ENCODE measurements at places on chromosomes 4 and X.

GRCh38 chr4:92263010-92263409 is 40.8 kb upstream of the GRID2 start:
- DNase-seq: no peak

DNA sequence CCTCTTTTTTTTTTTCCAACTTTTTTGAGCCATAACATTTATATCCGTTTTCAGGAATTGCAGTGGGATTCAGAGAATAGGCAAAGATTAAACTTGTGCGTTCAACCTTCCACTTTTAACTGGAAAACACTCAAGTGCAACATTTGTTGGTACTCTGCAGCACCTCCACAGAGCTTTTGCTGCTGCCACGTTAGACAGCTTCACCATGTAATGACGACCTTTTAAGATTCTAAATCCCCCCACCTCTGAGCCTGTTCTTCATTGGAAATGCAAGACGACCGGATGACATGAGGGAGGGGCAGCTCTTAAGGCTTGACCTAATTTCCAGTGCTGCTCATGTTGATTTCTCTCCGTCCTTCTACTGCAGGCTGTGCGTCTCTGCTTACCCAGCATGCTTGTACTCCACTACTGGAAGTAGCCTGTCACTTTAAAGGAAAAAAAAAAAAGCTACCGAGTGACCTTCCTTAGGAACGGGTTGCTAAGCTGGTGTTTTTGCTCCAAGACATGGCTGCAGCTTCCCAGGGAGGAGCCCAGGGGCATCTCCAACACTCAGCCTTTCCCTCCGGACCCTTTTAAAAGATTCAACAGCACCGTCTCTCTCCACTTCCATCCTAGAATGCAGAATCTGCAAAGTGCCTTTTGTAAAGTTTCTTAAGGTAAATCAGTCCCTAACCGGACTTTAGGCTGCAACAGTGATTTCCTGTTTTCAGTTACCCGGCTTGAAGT is at the start of gene CC2D2A:
Gene CC2D2A (plus strand): TSS at position 481 of the 726 bp plus-strand sequence. CDS start 6,051 bp downstream, outside the sequence.
- peak; percentile 61 for DNase-seq

DNA sequence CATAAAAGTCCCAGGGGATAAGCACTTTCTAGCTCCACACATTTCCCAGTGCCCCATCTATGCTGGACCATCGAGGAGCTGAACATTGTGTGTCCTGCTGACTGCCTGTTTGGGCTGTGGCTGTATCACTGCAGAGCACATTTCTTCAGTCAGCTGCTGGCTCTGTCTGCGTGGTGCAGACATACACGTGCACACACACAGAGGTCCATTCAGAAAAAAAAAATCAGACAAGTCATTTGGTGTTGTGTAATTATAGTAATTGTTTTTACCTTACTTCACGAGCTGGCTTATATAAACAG is 1.1 kb upstream of the PDLIM3 start:
- DNase-seq: no peak

DNA sequence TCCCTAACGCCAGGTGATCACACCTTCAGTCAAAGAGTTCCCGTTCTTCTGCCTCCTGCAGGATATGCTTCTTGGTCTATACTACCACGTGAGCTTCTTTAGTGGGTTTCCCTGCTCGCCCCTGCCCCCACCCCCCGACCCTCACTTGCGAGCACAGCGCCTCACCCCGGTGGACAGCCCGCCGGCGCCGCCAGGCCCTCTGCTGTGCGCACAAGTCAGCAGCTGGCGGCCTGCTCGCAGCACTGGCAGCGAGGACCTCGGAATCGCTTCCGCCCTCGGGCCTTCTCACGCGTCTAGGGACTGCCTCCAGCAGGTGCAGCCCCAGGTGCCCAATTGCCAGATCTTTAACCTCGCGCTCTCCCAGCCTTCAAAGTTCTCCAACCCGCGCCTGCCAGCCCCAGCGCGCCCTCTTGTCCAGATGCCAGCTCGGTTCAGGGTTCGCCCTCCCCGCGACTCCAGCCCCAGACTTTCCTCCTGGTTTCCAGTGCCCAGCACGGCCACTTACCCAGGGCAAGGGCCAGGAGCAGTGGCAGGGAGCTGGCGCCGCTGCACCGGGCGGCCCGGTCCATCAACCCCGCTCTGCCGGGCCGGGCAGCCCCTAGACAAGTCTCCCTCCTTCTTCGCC is 454 bp downstream of the BTC start:
- peak; percentile 35 for DNase-seq

DNA sequence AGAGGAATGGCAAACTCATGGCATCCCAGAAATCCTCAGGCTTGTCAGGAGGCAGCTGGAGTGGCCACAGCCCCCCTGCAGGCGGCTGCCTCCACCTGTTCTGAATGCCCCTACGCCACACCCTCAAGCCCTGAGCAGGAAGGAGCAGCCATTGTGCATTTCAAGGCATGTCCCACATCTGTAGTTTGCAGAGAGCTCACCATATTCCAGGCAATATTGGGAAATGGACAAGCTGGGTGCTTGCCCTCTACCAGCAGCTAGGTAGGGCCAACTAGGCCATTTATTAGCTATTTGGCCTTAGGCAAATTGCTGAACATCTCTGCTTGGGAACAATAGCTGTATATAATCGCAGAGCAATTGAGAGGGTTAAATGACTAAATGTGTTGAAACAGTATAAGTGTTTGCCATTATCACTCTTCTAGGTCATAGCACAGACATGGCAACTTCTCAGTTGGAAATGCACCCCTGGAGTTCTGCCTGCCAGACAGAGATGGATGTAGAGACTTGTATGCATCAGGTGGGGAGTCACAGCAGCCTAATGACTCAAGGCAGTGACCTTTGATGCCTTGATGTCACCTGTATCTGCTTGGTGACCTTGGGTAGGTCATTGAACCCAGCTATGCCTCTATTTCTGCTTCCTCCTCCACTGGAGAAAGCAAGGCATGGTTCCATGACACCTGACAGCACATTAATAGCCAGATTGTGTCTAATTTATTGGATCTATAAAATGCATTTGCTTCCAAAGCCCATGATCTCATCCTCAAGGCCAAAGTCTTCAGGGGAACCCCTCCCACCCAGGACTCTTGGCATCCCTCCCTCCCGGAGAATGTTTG is 52.8 kb downstream of the FHDC1 start:
- no peak for DNase-seq

- peak; percentile 11 for DNase-seq
These were observed 53.2 kb upstream of the ABCG2 start for GRCh38 chr4:88211473-88212252.

DNA sequence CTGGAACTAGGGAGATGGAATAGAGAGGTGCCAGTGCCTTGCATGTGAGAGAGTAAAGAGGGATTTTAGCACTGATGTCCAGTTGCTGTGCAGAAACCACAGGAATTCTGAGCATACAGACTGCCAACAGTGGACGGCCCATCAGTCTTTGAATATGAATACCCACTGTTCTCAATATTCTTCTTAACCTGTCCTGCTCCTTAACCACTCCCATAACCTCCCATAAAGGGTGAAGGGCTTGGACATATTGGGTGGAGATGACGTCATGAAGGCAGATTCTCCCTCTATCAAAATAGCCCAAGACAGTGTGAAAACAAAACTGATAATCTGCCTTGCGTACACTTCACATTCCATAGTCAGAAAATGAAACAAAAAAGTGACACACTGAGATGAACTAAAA is 1313.7 kb upstream of the PABPC4L start:
- DNase-seq: no peak

- DNase-seq: no peak
These were observed 29.2 kb downstream of the TACC3 start for GRCh38 chr4:1750381-1751154.

- no peak for DNase-seq
These were observed 211.7 kb downstream of the SLC4A4 start for GRCh38 chr4:71550220-71551165.

- DNase-seq: no peak
These were observed 224.7 kb upstream of the PPP1R2C start for GRCh38 chrX:43002526-43003203.

DNA sequence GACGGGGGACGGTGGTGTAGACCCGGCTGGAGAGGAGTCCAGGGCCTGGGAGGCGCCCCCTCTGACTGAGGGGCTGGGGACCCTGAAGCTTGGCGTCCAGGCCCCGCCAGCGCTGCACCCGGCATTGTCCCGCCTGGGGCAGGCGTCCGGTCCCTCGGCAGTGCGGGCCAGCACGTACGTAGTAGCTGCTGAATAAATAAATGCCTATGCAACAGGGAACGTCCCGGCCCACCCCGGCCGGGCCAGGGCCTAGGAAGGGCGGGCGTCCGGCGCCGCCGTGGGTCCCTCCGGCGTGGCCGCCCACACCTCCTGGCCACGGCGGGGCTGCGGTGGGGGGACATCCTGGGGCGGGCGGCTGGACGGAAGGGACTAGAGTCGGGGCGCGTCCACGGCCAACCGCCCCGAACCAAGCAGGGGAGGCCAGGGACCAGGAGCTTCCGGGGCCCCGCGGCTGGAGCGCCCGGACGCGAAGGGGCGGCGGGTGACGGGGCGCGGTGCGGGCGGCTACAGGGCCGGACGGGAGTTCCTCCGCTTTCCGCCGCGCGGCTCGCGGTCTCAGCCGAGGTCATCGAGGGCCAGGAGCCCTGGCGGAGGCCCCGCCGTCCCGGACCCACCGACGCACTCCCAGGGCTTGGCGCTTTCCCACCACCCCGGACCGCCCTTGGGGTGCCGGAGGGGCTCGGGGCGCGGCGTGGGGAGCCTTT is 886 bp upstream of the WWC2 start:
- DNase-seq: peak; percentile 55

GRCh38 chr4:105140684-105141490 is 5.8 kb upstream of the TET2 start:
- no peak for DNase-seq

DNA sequence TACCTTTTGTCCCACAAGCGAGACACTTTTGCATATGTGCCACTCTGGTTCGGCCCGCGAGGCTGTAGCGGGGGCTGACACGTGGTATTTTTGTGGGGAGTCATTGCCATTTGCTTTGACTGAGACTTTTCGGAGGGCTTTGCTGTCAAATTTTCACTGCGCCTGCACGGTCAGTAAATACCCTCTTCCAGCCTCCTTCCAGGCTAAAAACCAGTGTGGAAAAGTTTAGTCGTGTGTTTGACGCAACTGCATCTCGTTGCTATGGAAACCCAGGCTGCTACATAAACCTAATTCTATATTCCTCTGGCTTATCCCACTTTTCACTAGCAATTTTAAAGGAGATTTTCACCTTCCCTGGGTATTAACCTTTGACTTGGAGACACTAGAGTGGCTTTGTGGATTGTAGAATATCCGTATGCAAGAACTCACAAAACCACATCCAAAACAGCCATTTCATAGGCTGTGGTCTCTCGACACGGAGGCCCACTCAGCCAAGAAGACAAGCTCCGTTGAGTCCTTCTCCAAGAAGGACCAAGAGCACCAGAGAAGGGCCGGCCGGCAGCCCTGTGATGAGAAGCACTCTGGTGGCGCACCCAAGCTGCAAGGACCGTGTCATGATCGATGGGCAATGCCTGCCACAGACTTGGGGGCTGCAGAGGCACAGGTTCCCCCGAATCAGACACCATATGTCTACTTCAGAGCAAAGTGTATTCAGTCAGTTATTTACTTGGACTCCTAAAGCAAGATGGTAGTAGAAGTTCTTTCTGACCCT is 38.4 kb upstream of the ENPP6 start:
- DNase-seq: no peak

DNA sequence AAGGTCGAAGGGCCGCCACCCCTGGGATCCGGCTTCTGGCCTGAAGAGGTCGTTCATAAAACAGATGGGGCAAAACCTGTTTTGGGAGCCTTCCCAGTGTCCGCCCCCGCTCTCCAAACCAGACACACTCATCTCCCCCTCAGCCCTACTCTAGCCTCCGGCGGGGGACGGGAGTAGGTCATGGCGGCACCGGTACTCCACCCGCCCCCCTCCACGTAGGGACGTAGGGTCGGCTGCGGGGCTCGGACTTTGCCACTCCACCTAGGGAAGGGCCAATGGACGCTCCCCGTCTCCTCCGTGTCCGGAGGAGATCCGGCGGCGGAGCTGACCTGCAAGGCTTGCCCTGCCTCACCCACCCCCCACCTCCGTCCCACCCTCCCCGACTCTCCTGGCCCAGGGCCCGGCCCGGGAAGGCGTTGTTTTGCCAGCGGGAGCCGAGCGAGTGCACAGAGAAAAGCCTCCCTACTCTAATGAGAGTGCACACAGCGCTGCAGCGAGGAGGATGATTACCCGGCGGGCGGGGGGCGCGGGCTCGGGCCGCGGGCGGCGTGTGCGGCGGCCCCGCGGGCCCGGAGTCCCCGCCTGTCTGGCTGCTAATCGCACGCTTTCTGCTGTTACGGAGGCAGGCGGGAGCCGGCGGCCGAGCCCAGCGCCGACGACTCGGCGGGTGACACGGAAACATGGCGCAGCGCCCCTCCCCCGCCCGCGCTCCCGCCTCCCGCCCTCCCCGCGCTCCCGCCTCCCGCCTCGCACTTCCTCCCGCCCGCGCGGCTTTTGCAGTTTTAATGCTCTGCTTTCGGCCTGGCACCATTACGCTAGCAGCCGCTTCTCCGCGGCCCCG is 8.3 kb upstream of the BCOR start:
- no peak for DNase-seq

DNA sequence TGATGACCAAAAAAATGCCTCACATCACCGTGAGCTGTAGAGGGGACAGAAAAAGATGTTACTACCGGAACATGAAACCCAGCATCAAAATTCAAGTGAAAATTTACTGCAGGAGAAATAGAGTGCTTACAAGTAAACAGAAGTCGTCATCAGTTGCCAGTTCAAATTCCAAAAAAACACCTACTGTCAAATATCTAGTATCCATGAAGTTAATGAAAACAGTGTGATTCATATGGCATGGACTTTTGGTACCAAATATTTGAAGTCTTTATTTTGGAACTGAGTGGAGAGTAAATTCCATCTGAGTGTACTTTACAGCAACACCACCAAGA is 388.9 kb upstream of the SPOCK3 start:
- no peak for DNase-seq

DNA sequence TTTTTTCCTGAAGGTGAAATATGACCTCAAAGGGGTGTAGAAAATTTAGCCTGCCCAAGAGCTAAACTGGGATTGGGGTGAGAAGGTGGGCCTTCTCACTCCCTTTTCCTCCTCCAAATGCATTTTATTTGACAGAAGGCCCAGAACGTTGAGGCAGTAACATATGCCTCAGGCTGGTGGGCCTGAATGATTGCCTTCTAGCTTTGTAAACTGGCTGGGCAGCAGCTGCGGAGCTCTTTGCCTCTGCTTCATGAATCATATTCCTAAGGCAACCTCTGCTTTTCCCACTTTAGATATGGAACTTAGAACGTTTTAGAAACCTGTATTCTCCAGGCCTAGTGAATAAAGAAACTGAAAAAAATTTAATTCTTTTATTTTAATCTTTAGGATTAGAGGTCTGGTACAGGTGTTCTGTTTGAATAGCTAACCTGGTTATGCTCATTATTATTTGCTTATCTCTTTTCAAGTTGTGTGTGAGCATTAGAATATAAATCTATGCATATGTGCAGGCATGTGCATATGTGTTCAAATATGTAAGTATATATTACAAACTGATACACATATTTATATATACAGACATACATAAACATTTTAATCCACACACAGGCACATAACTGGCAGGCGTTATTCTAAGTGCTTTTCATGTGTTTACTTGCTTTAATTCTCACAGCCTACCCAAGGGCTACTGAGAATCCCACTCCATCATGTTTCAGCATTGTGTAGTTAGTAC is 11.5 kb downstream of the PRDM8 start:
- DNase-seq: no peak

Data from fibroblast of gingiva (primary cell).